ENCODE measurements at places on chromosomes 13 and 19. TPM values are rescaled to one million over a fixed set of nuclear protein-coding genes. Genes with fewer than 3 reads are reported as not detected.

The ZNF83 gene
- total RNA-seq: 66.4 TPM

The EDDM13 gene
- not detected for total RNA-seq

The ZNF541 gene
- 0.12 TPM for total RNA-seq

The ZNF439 gene
- total RNA-seq: 6.7 TPM

The OR7D2 gene
- total RNA-seq: under 0.01 TPM

The S1PR4 gene
- under 0.01 TPM for total RNA-seq

The LNX2 gene
- total RNA-seq: 8.4 TPM

The NR1H2 gene
- total RNA-seq: 74.4 TPM

The MPV17L2 gene
- total RNA-seq: 11.6 TPM

The C1QTNF9 gene
- total RNA-seq: not detected

The KLHL26 gene
- 4.6 TPM for total RNA-seq

The ZNF154 gene
- total RNA-seq: 0.87 TPM

The IPO5 gene
- 242 TPM for total RNA-seq

The ADAMTSL5 gene
- 3.1 TPM for total RNA-seq

The NLRP9 gene
- not detected for total RNA-seq

The UPK1A gene
- total RNA-seq: not detected

The ZNF470 gene
- 4.9 TPM for total RNA-seq
